ENCODE measurements at places on chromosomes 16 and 17. TPM values are rescaled to one million over a fixed set of nuclear protein-coding genes. Genes with fewer than 3 reads are reported as not detected.
A peak's percentile ranks its signal among the peaks of the same experiment; 100 is the strongest.

DNA sequence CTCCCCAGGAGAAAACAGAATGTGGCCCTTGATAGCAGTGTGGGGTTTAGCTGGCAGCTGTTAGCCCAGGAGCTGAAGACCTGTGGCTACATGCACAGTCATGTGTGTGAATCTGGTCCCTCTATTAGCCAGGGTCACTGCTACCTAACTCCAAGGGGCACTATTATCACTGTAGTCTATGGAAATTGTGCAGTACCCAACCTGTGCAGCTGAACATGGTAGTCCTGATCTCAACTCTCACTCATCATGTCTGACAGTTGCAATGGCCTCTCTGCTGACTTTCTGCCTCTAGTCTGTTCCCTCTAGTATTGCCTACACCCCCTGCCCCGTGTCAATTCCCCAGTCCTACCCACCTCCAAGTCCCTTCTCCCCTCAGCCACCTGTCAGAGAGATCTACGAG is 67.4 kb downstream of the RAB11FIP4 start:
- DNase-seq, result no peak

DNA sequence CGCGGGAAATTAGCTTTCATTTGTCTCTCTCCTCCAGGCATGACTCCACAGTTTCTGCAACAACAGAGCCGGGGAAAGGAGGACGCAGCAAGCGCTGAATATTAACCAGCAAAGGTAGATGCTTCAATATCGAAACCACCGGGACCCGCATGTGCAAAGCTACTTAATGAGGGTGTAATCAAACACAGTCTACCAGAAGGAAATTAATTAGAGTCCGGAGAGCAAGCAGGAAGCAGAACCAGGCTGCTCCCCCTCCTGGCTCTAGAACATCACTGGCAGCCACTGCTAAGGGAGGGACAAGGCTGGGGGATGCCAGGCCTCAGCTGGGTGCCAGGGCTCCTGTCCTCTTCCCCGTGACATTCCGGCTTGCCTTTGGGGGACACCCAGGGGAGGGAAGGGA is 21.7 kb downstream of the LRRC75A start:
- no peak for DNase-seq

GRCh38 chr17:7176841-7177190 is 2.4 kb downstream of the ASGR1 start:
- no peak for DNase-seq

The ARL4D gene
- total RNA-seq, result 8.4 TPM

The FCSK gene
- total RNA-seq, result 7.5 TPM

The NEURL4 gene
- total RNA-seq, result 30.8 TPM

The KRT32 gene
- total RNA-seq, result not detected

The SALL1 gene
- total RNA-seq, result 0.08 TPM

- peak; percentile 51 for DNase-seq
These were observed 18.3 kb upstream of the CLEC18A start for GRCh38 chr16:69932691-69933392.

The SEPTIN12 gene
- total RNA-seq, result not detected

DNA sequence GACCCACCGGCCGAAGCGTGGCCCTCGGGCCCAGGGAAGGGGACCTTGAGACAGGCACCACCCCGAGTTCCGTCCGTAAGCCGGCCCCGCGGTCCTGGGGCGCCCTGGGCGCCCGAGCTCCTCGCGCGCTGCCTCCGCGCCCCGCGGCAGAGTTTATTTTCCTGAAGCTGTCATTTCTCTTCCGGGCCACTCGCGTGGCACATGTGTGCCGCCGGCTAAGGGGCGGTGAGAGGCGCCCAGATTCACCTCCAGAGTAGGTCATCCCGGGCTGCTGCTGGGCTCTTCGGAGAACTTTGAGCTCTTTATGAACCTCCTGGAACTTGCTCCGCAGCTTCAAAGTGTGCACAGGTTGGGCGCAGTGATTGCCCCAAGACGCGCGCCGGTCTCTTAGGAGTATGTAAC is 489 bp downstream of the ZC3H18 start:
- DNase-seq, result peak; percentile 72

GRCh38 chr17:60102632-60103096 is 23.9 kb upstream of the HEATR6 start:
- no peak for DNase-seq

The ABI3 gene
- total RNA-seq, result 6.3 TPM

Measured in Right ventricle myocardium inferior (tissue), 1 donor.